ENCODE measurements at places on chromosomes 5 and 9. TPM values are rescaled to one million over a fixed set of nuclear protein-coding genes. Genes with fewer than 3 reads are reported as not detected.

- no peaks in the 10 kb centered on the region for H3K27me3 ChIP-seq
- peaks cover 7% of the 10 kb centered on the region for H3K4me1 ChIP-seq
- H3K36me3 ChIP-seq = no peaks in the 10 kb centered on the region
- no peak overlapping the region for H3K4me3 ChIP-seq
These were observed 115.6 kb upstream of the COL5A1 start for GRCh38 chr9:134525841-134526583.

DNA sequence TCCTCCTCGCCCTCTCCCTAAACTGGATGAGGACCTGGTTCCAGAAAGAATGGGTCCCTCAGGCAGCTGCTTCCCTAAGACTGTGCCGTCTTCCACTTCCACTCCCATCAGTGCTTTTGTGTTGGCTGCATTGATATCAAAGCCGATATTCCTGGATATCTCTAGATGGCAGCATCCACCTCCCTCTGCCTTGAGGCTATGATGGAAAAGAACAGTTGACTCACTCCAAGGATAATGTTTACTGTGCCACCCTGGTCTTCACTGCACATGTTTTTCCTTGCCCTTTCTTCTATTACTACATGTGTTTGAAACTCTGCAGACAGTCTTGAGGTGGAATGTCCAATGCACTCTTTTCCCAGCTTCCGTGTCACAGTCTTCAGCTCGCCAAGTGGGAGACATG, 211.6 kb downstream of the MAST4 start:
- H3K36me3 ChIP-seq = no peaks in the 10 kb centered on the region
- DNase-seq = peak; percentile 81
- no peak overlapping the region for H3K27ac ChIP-seq

GRCh38 chr5:153480401-153480800, 10.1 kb upstream of the GRIA1 start:
- H3K4me3 ChIP-seq = no peak overlapping the region
- H3K27me3 ChIP-seq = no peaks in the 10 kb centered on the region
- DNase-seq = no peak
- H3K36me3 ChIP-seq = no peaks in the 10 kb centered on the region
- H3K27ac ChIP-seq = no peak overlapping the region

DNA sequence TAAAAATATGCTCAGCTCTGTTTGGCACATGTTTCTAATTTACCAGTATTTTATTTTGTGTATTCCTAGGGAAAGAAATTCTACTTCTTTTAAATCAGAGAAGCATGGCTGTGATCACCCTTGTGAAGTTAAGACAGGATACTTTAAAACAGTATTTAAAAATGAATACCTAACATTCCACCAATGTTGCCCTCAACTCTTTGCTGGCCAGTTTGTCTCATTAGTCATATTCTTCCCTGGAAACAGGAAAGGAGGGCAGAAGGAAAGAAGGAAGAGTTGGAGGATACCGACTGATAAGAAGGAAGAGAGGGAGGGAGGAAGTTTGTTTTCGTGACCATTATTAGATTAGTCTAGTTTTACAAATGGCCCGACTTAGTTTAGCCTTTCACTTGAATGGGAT, 137.4 kb downstream of the PLK2 start:
- H3K4me1 ChIP-seq = no peaks in the 10 kb centered on the region
- DNase-seq = no peak
- no peak overlapping the region for H3K27ac ChIP-seq
- no peaks in the 10 kb centered on the region for H3K36me3 ChIP-seq
- H3K27me3 ChIP-seq = no peaks in the 10 kb centered on the region
- no peak overlapping the region for H3K4me3 ChIP-seq

DNA sequence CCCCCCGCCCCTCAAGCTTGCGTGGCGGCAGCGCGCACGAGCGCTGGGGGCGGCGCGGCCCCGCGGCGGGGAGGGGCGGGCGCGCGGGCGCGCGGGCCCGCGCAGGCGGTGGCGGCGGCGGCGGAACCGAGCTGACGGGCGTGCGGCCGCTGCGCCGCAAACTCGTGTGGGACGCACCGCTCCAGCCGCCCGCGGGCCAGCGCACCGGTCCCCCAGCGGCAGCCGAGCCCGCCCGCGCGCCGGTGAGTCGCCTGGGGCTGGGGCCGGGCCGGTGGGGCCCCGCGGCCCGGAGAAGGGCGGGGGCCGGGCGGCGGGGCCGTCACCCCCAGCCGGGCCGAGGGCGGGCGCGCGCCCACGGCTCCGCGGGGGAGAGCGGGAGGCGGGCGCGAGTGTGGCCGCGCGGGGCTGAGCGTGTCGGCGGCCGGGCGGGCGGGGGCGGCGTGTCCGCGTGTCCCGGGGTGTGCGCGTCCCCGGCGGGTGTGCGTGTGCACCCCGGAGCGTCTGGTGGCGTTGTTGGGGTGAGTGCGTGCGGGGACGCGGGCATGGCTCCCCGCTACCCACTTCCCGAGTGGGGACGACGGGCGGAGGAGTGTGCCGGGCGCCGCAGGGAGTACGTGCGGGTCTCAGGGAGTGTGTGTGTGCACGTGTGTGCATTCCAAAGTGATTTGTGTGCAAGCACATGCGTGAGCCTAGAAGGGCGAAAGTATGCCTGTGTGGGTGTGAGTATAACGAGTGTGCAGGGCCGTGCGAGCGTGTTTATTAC, at the start of gene NEK6:
TSS of gene NEK6 (plus strand) at position 106 of the 763 bp plus-strand sequence. CDS start 44,016 bp downstream, outside the sequence.
- no peaks in the 10 kb centered on the region for H3K36me3 ChIP-seq
- H3K4me1 ChIP-seq = peaks cover 13% of the 10 kb centered on the region

DNA sequence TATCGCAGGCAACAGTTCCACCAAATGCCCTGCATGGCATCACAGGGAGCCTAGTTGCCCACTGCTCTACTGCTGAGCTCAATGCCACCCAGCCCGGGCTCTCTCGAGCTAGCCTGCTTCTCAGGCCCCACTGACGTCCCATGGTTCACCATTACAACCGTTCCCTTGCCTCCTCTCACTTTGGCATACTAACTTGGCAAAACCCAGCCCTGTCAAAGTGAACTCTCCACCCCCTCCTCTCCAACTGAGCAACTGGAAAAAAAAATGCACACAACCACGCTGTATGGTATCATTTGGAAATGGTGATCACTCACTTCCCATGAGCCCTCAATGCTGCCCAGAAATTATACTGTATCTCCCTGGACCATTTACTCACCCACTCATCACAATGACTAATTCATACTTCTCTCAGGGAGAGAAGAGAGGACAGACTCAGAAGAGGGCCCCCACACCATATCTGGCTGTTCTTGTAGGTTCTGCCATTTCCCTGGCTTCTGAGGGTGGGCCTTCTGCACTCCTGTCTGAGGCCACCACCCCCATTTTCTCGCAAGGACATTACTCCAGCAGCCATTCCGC, 51.4 kb upstream of the RARS1 start:
- DNase-seq = no peak
- no peaks in the 10 kb centered on the region for H3K36me3 ChIP-seq
- H3K27me3 ChIP-seq = no peaks in the 10 kb centered on the region
- no peak overlapping the region for H3K4me3 ChIP-seq

DNA sequence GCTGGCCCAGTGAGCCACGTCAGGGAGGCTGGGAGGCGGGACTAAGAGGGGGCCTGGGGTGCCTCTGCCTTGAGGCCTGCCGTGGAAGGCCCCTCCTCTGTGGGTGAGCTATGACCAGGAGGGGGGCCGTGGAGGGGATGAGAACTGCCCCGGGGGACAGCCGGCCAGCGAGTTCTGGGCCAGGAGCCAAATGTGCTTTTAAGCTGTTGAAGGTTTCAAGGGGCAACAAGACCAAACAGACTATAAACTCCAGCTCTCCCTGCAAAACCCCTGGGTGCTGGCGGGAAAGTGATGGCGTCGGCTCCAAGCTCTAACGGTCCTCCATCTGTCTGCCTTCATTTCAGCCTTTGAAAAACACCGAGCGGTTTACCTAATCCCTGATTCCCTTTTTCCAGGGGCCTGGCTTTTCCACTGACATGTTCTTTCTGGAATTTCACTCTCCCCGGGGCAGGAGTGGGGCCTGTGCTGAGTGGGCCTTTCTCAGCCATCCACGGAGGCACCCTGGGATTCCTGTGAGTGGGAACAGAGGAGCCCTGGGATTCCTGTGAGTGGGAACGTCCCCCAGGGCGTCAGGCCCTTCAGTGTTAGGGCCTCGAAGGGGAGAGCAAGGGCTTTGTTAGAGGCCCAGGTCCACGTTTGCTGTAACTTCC, 65.6 kb downstream of the COL5A1 start:
- H3K36me3 ChIP-seq = no peaks in the 10 kb centered on the region
- no peaks in the 10 kb centered on the region for H3K4me1 ChIP-seq
- H3K27me3 ChIP-seq = no peaks in the 10 kb centered on the region
- peak overlapping the region; percentile 76 for H3K27ac ChIP-seq
- DNase-seq = peak; percentile 98

GRCh38 chr5:98735806-98736507, 37.5 kb upstream of the RGMB start:
- no peak for DNase-seq
- no peaks in the 10 kb centered on the region for H3K4me1 ChIP-seq
- no peak overlapping the region for H3K27ac ChIP-seq
- no peaks in the 10 kb centered on the region for H3K36me3 ChIP-seq

DNA sequence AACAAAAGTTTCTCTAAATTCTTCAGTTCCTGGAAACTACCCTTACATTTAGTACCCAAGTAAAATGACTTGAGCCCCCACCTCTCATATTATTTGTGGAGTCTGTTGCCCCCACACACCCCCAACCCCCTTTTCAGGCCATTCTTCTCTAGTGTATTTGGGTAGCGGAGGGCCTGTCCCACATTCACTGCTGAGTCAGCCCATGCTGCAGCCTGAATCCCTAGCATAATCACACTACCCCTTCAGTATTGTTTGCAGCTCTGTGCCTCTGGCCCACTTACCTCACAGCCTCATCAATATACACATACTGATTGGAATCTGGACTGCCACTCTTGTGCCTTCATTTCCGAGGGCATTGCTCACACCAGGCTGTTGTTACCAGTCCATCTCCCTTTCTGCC, 26.8 kb downstream of the RGS7BP start:
- H3K36me3 ChIP-seq = no peaks in the 10 kb centered on the region
- H3K4me3 ChIP-seq = no peak overlapping the region
- H3K27me3 ChIP-seq = no peaks in the 10 kb centered on the region
- no peak for DNase-seq

GRCh38 chr9:6641961-6642360, 3.6 kb downstream of the GLDC start:
- DNase-seq = no peak
- no peak overlapping the region for H3K4me3 ChIP-seq
- H3K4me1 ChIP-seq = peaks cover 4% of the 10 kb centered on the region
- H3K27me3 ChIP-seq = peaks cover 36% of the 10 kb centered on the region

DNA sequence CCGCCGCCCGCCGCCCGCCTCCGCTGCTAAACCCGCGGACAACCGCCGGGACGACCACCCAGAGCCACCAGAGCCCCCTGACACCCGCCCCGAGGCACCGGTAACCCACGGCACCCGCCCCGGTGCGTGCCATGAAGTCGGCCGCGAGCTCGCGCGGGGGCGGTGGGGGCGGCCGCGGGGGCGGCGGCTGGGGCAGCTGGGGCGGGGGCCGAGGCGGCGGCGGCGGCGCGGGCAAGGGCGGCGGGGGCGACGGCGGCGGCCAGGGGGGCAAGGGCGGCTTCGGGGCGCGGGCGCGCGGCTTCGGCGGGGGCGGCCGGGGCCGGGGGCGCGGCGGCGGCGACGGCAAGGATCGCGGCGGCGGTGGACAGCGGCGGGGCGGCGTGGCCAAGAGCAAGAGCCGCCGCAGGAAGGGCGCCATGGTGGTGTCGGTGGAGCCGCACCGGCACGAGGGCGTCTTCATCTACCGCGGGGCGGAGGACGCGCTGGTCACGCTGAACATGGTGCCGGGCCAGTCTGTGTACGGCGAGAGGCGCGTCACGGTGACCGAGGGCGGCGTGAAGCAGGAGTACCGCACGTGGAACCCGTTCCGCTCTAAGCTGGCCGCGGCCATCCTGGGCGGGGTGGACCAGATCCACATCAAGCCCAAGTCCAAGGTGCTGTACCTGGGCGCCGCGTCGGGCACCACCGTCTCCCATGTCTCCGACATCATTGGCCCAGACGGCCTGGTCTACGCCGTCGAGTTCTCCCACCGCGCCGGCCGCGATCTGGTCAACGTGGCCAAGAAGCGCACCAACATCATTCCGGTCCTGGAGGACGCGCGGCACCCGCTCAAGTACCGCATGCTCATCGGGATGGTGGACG, 499 bp downstream of the FBLL1 start:
- no peaks in the 10 kb centered on the region for H3K36me3 ChIP-seq
- H3K4me1 ChIP-seq = peaks cover 4% of the 10 kb centered on the region
- peaks cover 12% of the 10 kb centered on the region for H3K27me3 ChIP-seq
- no peak for DNase-seq
- no peak overlapping the region for H3K4me3 ChIP-seq
- H3K27ac ChIP-seq = no peak overlapping the region

DNA sequence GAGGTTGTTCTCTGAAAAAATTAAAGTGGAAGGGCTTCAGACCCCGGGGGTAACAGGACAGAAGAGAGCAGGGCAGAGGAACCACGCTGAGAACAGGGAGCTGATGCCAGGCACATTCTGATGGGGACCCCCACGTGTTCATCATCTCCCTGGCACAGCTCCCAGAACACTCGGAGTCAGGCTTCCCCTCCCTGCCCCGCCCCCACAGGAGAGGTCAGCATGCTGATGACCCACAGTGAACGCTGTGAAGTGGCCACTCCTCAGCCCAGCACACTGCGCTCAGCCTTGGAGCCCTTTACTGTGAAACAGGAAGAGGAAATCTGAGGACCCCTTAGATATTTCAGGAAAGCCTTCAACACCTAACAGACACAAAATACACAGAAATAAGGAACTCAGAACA, 16.4 kb downstream of the RETREG1 start:
- H3K27me3 ChIP-seq = peaks cover 22% of the 10 kb centered on the region
- peak; percentile 69 for DNase-seq
- H3K36me3 ChIP-seq = no peaks in the 10 kb centered on the region
- no peaks in the 10 kb centered on the region for H3K4me1 ChIP-seq

- H3K36me3 ChIP-seq = peaks cover 15% of the 10 kb centered on the region
- no peak for DNase-seq
- H3K27me3 ChIP-seq = no peaks in the 10 kb centered on the region
These were observed 7.1 kb downstream of the TOR1B start for GRCh38 chr9:129810116-129810515.

- no peaks in the 10 kb centered on the region for H3K36me3 ChIP-seq
- H3K27ac ChIP-seq = no peak overlapping the region
- no peak for DNase-seq
These were observed 34.1 kb upstream of the UNC5A start for GRCh38 chr5:176776141-176776865.

The HARS1 gene
- 54.6 TPM for total RNA-seq

The NEUROG1 gene
- not detected for total RNA-seq

The ENTR1 gene
- total RNA-seq = 48.4 TPM
